Activated naive CD8-positive, alpha-beta T cell treated with anti-CD3 and anti-CD28 coated beads, Interleukin-2, amount 10 ng/mL, durations not matched to agents 7 days and 5 days (primary cell): ENCODE measurements at places on chromosomes 5 and 9. TPM values are rescaled to one million over a fixed set of nuclear protein-coding genes. Genes with fewer than 3 reads are reported as not detected.

PHF24 gene
- total RNA-seq, result not detected

SLC27A4 gene
- 13.6 TPM for total RNA-seq

ACTBL2 gene
- not detected for total RNA-seq

LHX3 gene
- not detected for total RNA-seq

TAS2R1 gene
- not detected for total RNA-seq

AIF1L gene
- 0.34 TPM for total RNA-seq

CD14 gene
- 4.1 TPM for total RNA-seq

SPATA6L gene
- 1.0 TPM for total RNA-seq

SYK gene
- total RNA-seq, result 0.69 TPM

EIF4EBP3 gene
- total RNA-seq, result 12.0 TPM

NEURL1B gene
- 3.1 TPM for total RNA-seq

RORB gene
- 0.03 TPM for total RNA-seq

SHOC1 gene
- total RNA-seq, result not detected

IL33 gene
- total RNA-seq, result not detected
